Stimulated activated naive CD8-positive, alpha-beta T cell treated with anti-CD3 and anti-CD28 coated beads, Interleukin-15, amount 100 ng/mL, for 72 hours (primary cell): ENCODE measurements at places on chromosomes 13 and 19.

GRCh38 chr19:17616961-17617806, 61.7 kb downstream of the COLGALT1 start:
- no peak for DNase-seq

- no peak for DNase-seq
Observed at GRCh38 chr13:35848336-35849255, 282.6 kb downstream of the DCLK1 start.

GRCh38 chr19:6551607-6552450, 21.0 kb downstream of the TNFSF9 start:
- DNase-seq = peak; percentile 80

GRCh38 chr13:45629940-45630339, 14.4 kb upstream of the ERICH6B start:
- no peak for DNase-seq

- no peak for DNase-seq
Observed at GRCh38 chr19:41707502-41707812, 969 bp upstream of the CEACAM5 start.

- DNase-seq = no peak
Observed at GRCh38 chr13:102311901-102312300, 89.9 kb downstream of the FGF14 start.

- no peak for DNase-seq
Observed at GRCh38 chr13:63625869-63626268, 2210.2 kb upstream of the PCDH20 start.

DNA sequence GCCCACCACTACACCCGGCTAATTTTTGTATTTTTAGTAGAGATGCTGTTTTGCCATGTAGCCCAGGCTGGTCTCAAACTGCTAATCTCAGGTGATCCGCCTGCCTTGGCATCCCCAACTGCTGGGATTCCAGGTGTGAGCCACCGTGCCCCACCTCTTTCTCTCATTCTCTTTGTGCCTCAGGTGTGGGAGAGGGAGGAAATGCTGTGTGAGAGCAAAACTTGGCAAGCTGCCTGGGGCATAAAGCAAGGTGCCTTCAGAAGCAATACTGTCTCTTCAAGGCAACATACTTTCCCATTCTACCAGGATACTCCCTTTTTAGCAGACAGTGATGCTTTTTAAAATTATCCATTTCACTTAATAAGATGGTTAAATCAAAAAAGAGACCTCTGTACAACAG, 53.2 kb upstream of the RFC3 start:
- no peak for DNase-seq

GRCh38 chr13:100510208-100510957, 78.2 kb downstream of the GGACT start:
- DNase-seq = no peak
